ENCODE measurements at places on chromosomes 4 and X.

DNA sequence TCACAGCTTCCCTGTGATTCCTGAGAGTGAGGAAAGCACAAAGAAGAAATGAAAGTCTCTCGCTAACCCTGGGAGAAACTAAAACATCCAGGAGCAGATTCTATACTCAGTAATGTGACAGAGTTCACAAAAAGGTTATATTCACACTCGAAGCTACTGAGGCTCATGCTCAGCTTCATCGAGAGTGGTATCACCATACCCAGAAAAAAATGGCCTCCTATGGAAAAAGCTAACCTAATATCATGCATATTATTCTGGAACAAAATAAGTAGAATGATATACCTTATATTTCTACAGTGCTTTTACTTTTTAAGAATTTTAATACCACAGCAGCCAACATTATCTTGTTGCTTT is 13.5 kb upstream of the CDKN2AIP start:
- no peak for DNase-seq

DNA sequence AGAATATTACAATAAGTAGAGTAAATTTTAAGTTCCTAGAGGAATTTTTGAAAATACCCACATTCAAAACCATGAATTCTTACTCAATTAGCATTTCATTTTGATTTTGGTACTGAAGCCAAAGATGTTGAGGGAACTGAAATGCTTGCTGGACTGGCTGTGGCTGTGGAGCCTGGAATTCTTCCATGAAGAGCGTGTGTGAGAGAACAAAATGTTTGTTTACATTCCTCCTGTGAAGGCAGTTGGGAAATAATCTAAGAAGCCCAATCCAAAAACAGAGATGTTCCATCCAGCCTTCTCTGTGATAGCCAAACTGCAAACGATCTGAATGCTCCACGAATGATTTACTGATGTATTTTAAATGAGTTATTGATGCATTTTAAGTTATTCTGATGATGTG is 3.8 kb upstream of the ADH1B start:
- no peak for DNase-seq

DNA sequence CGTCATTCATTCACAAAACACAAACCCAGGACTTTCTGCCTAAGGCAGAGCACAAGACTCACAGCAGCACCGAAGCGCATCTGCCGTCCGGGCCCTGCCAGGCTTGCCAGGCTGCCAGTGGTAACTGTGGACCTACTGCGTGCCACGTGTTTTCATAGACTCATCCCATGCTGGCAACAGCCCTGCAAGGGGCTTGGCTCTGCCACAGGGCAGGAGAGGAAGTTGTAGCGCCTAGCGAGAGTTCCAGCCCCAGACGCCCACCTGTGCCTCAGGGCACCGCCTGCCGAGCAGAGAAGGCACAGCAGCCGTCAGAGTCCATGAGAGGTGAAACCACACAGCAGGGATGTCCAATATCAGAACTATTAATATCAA is 18.9 kb upstream of the MRFAP1 start:
- no peak for DNase-seq

GRCh38 chrX:20585782-20586181 is 319.1 kb upstream of the RPS6KA3 start:
- no peak for DNase-seq

DNA sequence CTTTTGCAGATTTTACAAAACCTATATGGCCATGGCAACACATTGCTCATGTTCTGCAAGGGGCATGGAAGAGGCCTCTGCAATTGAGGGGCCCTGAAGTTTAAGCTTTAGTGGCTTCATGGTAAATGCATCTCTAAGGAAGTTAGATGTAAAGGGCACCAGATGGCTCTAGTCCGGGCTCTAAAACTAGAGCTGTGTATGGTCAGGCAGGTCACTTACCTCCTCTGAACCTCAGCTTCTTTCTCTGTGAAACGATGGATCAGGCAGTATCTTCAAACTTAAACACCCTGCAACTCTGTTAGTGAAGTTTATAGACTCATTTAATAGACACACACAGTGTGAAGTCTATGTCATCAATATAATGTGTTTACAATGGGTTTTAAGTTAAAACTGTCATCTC is 10.0 kb downstream of the MAGEB17 start:
- no peak for DNase-seq

- no peak for DNase-seq
These were observed 223.1 kb upstream of the SLIT2 start for GRCh38 chr4:20028645-20029044.

- DNase-seq = no peak
These were observed 53.2 kb downstream of the MXRA5 start for GRCh38 chrX:3293251-3293650.

DNA sequence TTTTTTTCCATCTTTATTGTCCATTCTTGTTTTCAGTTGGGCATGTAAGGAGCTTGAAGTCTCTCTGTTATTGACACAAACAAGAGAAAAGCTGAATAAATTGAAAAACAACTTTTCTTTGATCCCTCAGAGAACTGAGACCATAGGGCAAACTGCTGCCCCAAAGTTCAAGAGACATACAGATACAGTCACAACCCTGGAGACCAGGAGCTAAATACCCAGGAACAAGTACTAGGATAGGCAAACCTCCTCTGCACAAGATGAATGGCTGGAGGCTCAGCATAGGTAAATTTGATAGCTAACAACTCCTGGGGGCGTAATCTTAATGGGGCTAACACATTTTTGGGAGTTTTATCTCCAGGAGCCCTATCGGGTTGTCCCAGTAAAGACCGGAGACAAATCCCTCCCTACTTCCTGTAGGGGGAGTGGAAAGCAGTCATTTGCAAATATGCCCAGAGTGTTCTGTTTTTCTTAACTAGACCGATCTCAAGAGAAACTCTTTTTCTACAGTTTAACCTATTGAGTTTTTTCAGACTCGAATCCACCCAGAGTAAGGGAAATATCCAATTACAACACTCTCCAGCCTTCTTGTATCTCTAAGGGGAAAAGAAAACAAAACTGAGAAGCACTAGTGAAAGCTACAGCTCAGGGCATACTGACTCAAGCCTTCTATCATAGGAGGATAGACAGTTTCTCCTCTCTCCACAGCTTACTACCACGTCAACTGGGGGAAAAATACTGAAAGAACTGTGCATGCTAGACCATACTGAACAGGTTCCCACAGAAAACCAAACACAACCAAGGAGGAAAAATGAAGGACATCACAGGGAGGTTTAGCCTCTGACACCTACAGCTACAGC is 23.1 kb downstream of the MAGEA8 start:
- no peak for DNase-seq

DNA sequence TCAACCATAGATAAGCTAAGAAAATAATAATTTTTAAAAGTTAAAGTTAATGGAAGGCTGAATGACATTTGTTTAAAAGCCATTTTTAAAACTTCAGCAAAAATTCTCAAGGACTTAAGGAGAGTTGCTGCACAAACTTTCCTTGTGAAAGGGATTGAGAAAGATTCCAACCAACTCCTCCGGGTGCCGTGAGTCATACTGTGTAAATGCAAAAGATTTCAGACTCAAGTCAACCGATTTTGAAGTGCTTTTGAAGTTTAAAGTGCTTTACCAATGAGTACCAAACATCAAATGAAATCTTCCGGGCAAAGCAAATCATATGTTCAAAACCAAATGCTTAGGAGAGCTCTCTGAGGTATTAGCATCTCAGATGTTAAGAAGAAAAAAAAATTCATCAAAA is 31.4 kb downstream of the VCX2 start:
- no peak for DNase-seq

DNA sequence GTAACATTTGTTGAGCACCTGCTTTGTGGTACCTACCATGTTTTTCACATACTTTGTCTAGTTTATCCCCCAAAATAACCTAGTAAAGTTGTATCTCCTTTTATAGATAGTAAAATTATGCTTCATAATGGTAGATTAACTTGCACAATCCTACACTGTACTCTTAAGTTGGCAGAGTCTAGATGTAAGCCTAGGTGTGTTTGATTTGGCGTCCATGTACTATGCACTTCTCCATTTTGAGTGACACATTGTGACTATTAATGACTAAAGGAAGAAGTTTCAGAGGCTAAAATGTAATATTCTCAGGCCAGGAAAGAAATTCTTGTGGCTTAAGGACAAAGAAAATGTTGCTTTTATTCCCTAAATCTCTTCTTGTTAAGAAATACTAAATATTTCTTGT is 15.4 kb downstream of the PLK4 start:
- DNase-seq = no peak

GRCh38 chrX:109843963-109844751 is 111.1 kb upstream of the ACSL4 start:
- DNase-seq = no peak

- no peak for DNase-seq
These were observed 76.7 kb downstream of the SCD5 start for GRCh38 chr4:82721819-82722423.

GRCh38 chr4:144579411-144580030 is 66.4 kb upstream of the HHIP start:
- no peak for DNase-seq

- DNase-seq = no peak
These were observed 30.0 kb upstream of the ANXA5 start for GRCh38 chr4:121726642-121727268.

DNA sequence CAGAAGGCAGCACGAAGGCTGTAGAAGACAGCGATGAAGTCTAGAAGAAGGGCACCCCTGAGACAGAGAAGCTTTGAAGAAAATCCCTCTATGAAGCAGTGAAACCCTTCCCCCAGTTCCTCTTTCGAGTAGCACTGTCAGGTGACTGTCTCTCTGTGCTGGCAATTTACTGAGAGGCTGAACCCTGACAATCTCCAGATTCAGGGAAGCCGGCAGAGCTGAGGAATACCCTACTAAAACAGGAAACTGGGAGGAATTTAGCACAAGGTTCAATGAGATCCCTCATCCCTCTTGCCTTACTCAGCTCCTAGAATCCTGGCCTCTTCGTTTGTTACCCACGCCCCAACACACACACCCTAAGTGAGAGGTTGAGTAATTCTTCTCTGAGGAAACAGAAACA is 239.7 kb upstream of the NOCT start:
- no peak for DNase-seq

- no peak for DNase-seq
These were observed 7.9 kb upstream of the GNRHR start for GRCh38 chr4:67762086-67762485.

GRCh38 chr4:54093324-54094240 is 6.4 kb upstream of the GSX2 start:
- DNase-seq = no peak

- DNase-seq = no peak
These were observed 417.7 kb upstream of the GALNT7 start for GRCh38 chr4:172750910-172751309.

GRCh38 chr4:5804656-5805055 is 88.2 kb downstream of the CRMP1 start:
- no peak for DNase-seq

- DNase-seq = no peak
These were observed 33.3 kb upstream of the GPC4 start for GRCh38 chrX:133448512-133449076.

DNA sequence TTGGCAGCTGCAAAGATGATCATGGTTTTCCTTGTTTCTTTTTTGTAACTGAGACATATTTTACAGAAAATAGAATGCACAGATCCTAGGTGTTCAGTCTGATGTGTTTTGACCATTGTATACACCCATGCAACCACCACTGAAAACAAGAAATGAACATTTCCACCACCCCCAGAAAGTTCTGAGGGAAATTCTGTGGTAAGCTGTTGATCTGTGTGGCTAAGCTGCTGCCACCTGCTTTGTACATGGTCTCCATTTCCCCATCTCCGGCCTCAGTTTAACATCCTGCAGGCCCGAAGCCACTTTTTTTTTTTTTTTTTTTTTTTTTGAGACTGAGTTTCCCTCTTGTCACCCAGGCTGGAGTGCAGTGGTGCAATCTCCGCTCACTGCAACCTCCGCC is 65.3 kb downstream of the NYX start:
- DNase-seq = no peak

DNA sequence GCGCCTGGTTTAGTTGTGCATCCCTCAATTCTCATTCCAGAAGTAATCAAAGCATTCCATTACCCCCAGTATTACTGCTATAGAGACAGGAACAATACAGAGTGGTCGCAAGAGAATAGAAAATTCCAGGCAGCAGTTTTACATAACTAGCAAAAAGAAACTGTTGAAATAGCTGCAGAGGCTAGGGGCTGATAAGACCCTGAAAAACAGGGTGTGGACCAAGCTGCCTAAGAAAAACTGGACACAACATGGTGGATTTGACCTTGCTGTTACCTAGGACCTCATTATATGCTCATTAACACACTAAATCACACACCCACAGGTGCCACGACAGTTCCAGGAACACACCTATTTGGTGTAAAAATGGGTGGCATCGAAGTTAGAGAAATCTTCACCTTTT is 15.4 kb downstream of the EPGN start:
- no peak for DNase-seq

GRCh38 chrX:132333351-132333750 is 114.1 kb upstream of the RAP2C start:
- no peak for DNase-seq

Data from memory B cell (primary cell).